ENCODE measurements at places on chromosomes 5 and 9. TPM values are rescaled to one million over a fixed set of nuclear protein-coding genes. Genes with fewer than 3 reads are reported as not detected.

The RANBP3L gene
- 10.7 TPM for total RNA-seq

The SPATA31D4 gene
- total RNA-seq: not detected

The HRH2 gene
- 8.8 TPM for total RNA-seq

The ZBED3 gene
- total RNA-seq: 6.2 TPM

DNA sequence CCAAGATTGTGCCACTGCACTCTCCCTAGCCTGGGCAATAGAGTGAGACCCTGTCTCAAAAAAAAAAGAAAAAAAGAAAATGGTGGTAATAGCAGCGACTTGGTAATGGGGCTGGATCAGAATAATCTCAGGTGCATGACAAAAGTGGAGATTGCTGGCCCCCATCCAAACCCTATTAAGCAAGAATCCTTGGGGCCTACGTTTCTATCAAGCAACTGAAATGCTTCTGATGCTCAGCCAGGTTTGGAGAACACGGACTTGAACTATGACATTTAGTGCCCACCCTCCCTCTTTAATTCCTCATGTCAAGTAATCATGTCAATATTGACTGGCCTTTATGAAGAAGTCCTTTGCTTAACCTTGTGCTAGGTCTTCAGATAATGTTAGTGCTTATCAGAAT lies 6.6 kb downstream of the C5orf52 start:
- DNase-seq: no peak

DNA sequence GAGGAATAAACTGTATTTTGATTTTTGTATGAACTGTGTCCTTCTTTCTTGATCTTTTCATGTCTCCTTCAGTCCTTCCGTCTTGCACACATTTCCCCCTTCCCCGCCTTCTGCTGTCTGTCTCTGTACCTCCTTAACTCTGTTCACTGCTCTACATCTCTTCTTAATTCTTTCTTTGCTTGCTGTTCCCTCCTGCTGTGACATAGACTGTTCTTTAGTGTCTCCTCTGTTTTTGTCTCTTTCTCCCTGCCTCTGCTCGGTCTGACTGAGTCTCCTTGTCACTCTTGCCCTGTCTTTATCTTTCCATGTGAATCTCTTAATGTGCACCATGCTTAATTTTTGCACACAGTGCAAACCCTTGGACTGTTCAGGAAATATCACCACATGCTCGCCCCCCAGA lies 113.0 kb downstream of the TRIM32 start:
- no peak for DNase-seq

GRCh38 chr5:130762031-130762430 lies 403.0 kb downstream of the HINT1 start:
- no peak for DNase-seq

GRCh38 chr9:129353697-129354336 lies 175.8 kb upstream of the IER5L start:
- DNase-seq: no peak

GRCh38 chr9:97321691-97322090 lies 14.2 kb downstream of the CCDC180 start:
- no peak for DNase-seq

- no peak for DNase-seq
Observed at GRCh38 chr5:95989283-95990048, 27.8 kb upstream of the ELL2 start.

- DNase-seq: no peak
Observed at GRCh38 chr5:83964271-83964670, 243.6 kb upstream of the HAPLN1 start.

DNA sequence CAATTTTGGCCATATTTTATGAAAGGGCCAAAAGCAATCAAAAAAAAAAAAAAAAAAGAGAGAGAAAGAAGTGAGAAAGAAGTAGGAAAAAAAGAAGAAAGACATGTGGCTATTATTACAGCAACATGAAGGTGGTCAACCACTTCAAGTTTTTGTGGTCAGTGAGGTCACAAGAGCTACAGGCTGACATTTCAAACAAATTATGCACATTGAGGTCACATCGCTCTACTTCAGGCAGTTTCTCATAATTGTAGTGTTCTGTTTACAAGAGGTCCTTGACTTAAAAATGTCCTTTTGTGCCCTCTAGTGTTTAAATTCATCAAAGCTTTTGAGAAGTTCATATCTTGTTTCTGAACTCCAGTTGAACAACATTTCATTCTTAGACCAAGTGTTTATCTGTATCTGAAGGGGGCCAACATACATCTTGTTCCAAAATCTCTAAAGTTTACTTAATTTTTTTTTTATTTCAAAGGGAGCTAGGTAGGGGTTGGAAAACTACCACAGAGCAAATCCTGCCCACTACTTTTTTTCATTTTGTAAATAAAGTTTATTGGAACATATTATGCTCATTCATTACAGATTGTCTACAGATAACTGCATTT lies 513.1 kb downstream of the PDE4D start:
- DNase-seq: no peak

- no peak for DNase-seq
Observed at GRCh38 chr5:160039810-160040470, 31.0 kb downstream of the TTC1 start.

- no peak for DNase-seq
Observed at GRCh38 chr9:111726949-111727348, 65.5 kb downstream of the GNG10 start.

GRCh38 chr9:88968799-88969198 lies 22.5 kb upstream of the S1PR3 start:
- DNase-seq: no peak

DNA sequence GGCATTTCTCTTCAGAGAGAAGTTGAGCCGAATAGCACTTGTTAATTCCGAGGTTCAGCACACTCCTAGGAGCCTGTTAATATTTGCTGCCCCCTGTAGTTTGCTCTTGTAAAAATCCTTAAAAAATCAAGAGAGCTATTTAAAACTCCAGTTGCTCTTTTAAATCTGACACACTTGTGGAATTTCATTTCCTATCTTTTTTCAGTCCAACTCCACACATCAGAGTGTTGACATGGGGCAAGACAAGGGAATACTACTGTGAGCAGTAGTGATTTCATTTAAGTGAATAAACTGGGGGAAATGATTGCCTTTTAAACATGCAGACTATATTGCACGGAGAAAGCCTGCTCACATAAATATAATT lies 1096.3 kb upstream of the DMAC1 start:
- no peak for DNase-seq
